ENCODE measurements at places on chromosomes 16 and 17. TPM values are rescaled to one million over a fixed set of nuclear protein-coding genes. Genes with fewer than 3 reads are reported as not detected.

- DNase-seq, result no peak
- no peaks in the 10 kb centered on the region for H3K4me1 ChIP-seq
- no peak overlapping the region for H3K27ac ChIP-seq
- H3K27me3 ChIP-seq, result peaks cover 3% of the 10 kb centered on the region
Measured at GRCh38 chr16:83345846-83346640, 461.7 kb upstream of the HSBP1 start.

DNA sequence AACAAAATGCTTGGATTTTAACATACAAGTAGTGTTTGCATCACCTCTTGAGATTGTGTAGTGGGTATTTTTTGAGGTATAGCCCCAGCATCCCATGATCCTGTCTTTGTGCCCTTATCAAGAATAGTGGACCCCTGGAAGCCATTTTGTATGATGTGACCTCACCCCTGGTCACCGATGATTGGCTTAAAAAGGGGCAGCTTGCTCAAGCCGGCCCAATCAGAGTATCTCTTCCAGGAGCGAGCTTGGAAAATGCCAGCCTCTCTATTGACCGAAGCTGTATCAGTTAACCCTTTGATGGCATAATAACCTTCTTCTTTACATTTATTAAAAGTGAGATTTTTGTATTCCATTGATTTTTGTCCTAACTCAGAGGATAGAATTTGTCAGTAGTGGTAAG, 55.5 kb upstream of the FAM20A start:
- no peaks in the 10 kb centered on the region for H3K36me3 ChIP-seq
- no peak overlapping the region for H3K27ac ChIP-seq
- no peak for DNase-seq
- H3K27me3 ChIP-seq, result no peaks in the 10 kb centered on the region
- no peak overlapping the region for H3K4me3 ChIP-seq

- H3K27ac ChIP-seq, result peak overlapping the region; percentile 83
- peak overlapping the region; percentile 87 for H3K4me3 ChIP-seq
- DNase-seq, result no peak
- no peaks in the 10 kb centered on the region for H3K27me3 ChIP-seq
Measured at GRCh38 chr17:4262703-4263102, 1.1 kb downstream of the ANKFY1 start.

Gene NPIPB9
- 12.3 TPM for total RNA-seq

All from breast epithelium (tissue), 4 donors.